ENCODE measurements at places on chromosomes 1 and 21.

GRCh38 chr1:177181280-177181630 lies 10.5 kb downstream of the BRINP2 start:
- H3K27ac ChIP-seq = no peak overlapping the region
- H3K4me1 ChIP-seq = peaks cover 9% of the 10 kb centered on the region
- H3K36me3 ChIP-seq = peaks cover 2% of the 10 kb centered on the region

GRCh38 chr1:17633654-17634053 lies 94.2 kb downstream of the ARHGEF10L start:
- H3K27ac ChIP-seq = no peak overlapping the region
- no peak for DNase-seq
- no peaks in the 10 kb centered on the region for H3K27me3 ChIP-seq

GRCh38 chr1:239262538-239262937 lies 123.8 kb upstream of the CHRM3 start:
- H3K27me3 ChIP-seq = no peaks in the 10 kb centered on the region
- no peak for DNase-seq
- H3K4me1 ChIP-seq = no peaks in the 10 kb centered on the region
- no peak overlapping the region for H3K4me3 ChIP-seq
- no peak overlapping the region for H3K27ac ChIP-seq
- no peaks in the 10 kb centered on the region for H3K36me3 ChIP-seq

- H3K27me3 ChIP-seq = no peaks in the 10 kb centered on the region
- no peak overlapping the region for H3K4me3 ChIP-seq
- H3K4me1 ChIP-seq = no peaks in the 10 kb centered on the region
- no peaks in the 10 kb centered on the region for H3K36me3 ChIP-seq
Measured at GRCh38 chr1:21451212-21451611, 11.3 kb downstream of the NBPF3 start.

DNA sequence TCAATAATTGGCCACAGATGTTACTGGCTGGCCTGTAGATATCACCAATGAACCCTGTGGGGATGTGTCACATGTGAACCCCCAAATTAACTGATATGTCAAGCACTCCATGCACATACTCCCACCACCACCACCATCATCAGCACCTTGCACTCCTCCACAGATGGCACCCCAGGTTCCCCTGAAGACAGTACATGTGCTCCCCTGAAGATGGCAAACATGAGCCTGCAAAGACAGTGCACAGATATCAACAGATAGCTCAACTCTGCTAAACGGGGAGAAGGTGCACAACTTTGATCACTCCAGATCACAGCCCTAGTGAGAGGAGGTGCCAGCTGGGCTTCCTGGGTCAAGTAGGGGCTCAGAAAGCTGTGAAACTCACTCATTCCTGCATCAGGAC lies 74.4 kb downstream of the CLCA4 start:
- no peaks in the 10 kb centered on the region for H3K4me1 ChIP-seq
- no peaks in the 10 kb centered on the region for H3K36me3 ChIP-seq
- H3K4me3 ChIP-seq = no peak overlapping the region
- no peaks in the 10 kb centered on the region for H3K27me3 ChIP-seq
- DNase-seq = no peak
- no peak overlapping the region for H3K27ac ChIP-seq

Data from spinal cord (tissue), 10 donors.